ENCODE measurements at places on chromosomes 5 and 9. TPM values are rescaled to one million over a fixed set of nuclear protein-coding genes. Genes with fewer than 3 reads are reported as not detected.

Gene ZCCHC9
- 34.8 TPM for total RNA-seq

Gene TLR4
- 0.42 TPM for total RNA-seq

Gene SLC6A18
- not detected for total RNA-seq

Gene ACER2
- 2.6 TPM for total RNA-seq

Gene OGN
- total RNA-seq = not detected

Gene CDX1
- total RNA-seq = not detected

Gene LHX6
- total RNA-seq = not detected

Gene GLDC
- total RNA-seq = 1.4 TPM

Gene FOXD4L6
- not detected for total RNA-seq

Gene PPIC
- total RNA-seq = not detected

Gene F2R
- 23.7 TPM for total RNA-seq

Gene CATSPER3
- 0.52 TPM for total RNA-seq

Gene SLCO6A1
- total RNA-seq = not detected

Gene FAM170A
- total RNA-seq = not detected

DNA sequence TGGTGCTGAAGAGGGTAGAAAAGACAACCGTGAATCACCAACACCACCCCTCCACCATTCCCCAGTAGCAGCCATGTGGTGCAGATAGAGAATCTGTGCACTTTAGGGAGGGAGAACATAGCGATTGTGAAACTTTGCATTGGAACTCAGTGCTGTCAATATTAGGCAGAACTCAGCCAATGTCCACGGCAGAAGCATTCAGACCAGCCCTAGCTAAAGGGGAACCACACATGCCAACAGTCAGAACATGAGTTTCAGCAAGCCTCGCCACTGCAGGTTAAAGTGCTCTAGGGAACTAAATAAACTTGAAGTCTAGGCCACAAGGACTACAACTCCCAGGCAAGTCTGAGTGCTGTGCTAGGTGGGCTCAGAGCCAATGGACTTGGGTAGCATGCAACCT is 38.5 kb upstream of the DEPDC1B start:
- H3K4me1 ChIP-seq = no peaks in the 10 kb centered on the region
- H3K36me3 ChIP-seq = peaks cover 10% of the 10 kb centered on the region
- no peak overlapping the region for H3K27ac ChIP-seq
- no peak for DNase-seq
- no peak overlapping the region for H3K4me3 ChIP-seq

DNA sequence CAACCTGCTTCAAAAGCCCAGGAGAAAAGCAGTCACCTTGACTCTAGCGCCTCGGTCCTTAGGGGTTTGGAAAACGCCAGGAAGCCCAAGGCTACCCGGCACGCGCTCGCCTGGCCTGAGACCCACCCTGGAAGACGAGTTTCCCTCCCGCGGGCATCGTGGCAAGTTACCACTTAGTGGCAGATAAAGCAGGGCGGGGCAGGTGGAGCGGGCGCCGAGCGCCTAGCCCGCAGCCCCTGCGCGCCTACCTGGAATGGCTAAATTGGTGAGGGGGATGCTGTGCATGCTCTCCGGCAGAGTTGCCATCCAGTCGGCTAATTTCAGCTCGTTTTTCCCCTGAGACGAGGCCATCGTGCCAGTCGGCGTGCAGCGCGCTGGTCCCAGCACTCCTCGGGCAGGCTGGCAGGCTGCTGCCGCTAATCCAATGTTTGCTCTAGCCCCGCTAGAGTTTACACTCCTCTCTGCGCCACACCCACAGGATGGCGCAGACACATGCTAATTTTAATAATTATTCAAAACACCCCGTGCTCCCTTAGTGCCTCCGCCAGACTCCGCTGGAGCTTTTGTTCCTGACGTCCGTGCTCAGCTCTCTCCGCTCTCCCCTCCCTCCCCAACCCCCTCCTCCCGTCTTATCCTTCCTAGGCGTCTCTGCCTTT is at the start of gene PLCXD3:
Gene PLCXD3 (minus strand): TSS at position 426 of the 656 bp plus-strand sequence. CDS start 75 bp downstream, at position 351.
- peaks cover 22% of the 10 kb centered on the region for H3K27me3 ChIP-seq
- DNase-seq = no peak
- H3K4me1 ChIP-seq = no peaks in the 10 kb centered on the region

- no peak overlapping the region for H3K4me3 ChIP-seq
- no peaks in the 10 kb centered on the region for H3K27me3 ChIP-seq
- no peak overlapping the region for H3K27ac ChIP-seq
- H3K36me3 ChIP-seq = no peaks in the 10 kb centered on the region
- no peak for DNase-seq
Observed at GRCh38 chr5:156819967-156820581, 30.0 kb upstream of the PPP1R2B start.

DNA sequence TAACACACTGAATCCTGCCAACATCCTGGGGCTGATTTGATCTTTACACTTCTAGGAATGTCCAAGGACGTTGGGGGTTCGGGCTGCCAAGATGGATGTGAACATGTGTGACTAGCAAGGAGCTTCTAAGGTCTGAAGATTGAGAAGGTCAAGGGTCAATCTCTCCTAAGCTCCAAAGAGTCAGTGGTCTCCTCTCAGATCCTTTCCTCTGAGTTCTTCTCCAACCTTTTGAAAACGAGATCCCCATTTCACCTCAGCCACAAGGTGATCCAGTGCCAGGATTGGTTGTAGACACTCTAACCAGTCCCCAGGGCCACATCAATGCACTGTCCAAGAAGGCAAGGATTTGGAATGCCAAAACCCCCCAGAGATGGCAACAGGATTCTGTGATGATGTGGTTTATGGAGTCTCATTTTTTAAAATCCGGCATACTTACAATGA is 266.8 kb downstream of the NDUFS4 start:
- H3K36me3 ChIP-seq = no peaks in the 10 kb centered on the region
- no peaks in the 10 kb centered on the region for H3K4me1 ChIP-seq
- H3K4me3 ChIP-seq = no peak overlapping the region
- H3K27me3 ChIP-seq = peaks cover 2% of the 10 kb centered on the region

- DNase-seq = no peak
- no peaks in the 10 kb centered on the region for H3K27me3 ChIP-seq
- H3K4me3 ChIP-seq = no peak overlapping the region
- no peak overlapping the region for H3K27ac ChIP-seq
- no peaks in the 10 kb centered on the region for H3K36me3 ChIP-seq
- no peaks in the 10 kb centered on the region for H3K4me1 ChIP-seq
Observed at GRCh38 chr9:114787781-114788498, 17.9 kb downstream of the TNFSF15 start.

- no peaks in the 10 kb centered on the region for H3K36me3 ChIP-seq
- H3K27ac ChIP-seq = no peak overlapping the region
- H3K27me3 ChIP-seq = no peaks in the 10 kb centered on the region
- H3K4me3 ChIP-seq = no peak overlapping the region
- H3K4me1 ChIP-seq = no peaks in the 10 kb centered on the region
Observed at GRCh38 chr5:123756318-123756665, 244.3 kb downstream of the CSNK1G3 start.

GRCh38 chr5:80921026-80921425 is 39.1 kb upstream of the RASGRF2 start:
- H3K4me1 ChIP-seq = no peaks in the 10 kb centered on the region
- no peaks in the 10 kb centered on the region for H3K36me3 ChIP-seq
- peaks cover 8% of the 10 kb centered on the region for H3K27me3 ChIP-seq

GRCh38 chr5:756865-757345 is 27.6 kb downstream of the ZDHHC11B start:
- DNase-seq = no peak
- H3K27me3 ChIP-seq = peaks cover 2% of the 10 kb centered on the region
- H3K36me3 ChIP-seq = no peaks in the 10 kb centered on the region
- H3K4me3 ChIP-seq = no peak overlapping the region
- no peak overlapping the region for H3K27ac ChIP-seq

- H3K36me3 ChIP-seq = no peaks in the 10 kb centered on the region
- DNase-seq = peak; percentile 28
- peaks cover 19% of the 10 kb centered on the region for H3K4me1 ChIP-seq
- no peak overlapping the region for H3K4me3 ChIP-seq
- H3K27me3 ChIP-seq = peaks cover 18% of the 10 kb centered on the region
Observed at GRCh38 chr5:132233081-132233480, 5.4 kb upstream of the P4HA2 start.

GRCh38 chr9:115627511-115627910 is 509.6 kb upstream of the TNC start:
- H3K27ac ChIP-seq = no peak overlapping the region
- H3K4me1 ChIP-seq = no peaks in the 10 kb centered on the region
- no peak for DNase-seq
- H3K27me3 ChIP-seq = no peaks in the 10 kb centered on the region

- no peaks in the 10 kb centered on the region for H3K4me1 ChIP-seq
- no peaks in the 10 kb centered on the region for H3K36me3 ChIP-seq
Observed at GRCh38 chr9:9905736-9906135, 707.1 kb downstream of the PTPRD start.

DNA sequence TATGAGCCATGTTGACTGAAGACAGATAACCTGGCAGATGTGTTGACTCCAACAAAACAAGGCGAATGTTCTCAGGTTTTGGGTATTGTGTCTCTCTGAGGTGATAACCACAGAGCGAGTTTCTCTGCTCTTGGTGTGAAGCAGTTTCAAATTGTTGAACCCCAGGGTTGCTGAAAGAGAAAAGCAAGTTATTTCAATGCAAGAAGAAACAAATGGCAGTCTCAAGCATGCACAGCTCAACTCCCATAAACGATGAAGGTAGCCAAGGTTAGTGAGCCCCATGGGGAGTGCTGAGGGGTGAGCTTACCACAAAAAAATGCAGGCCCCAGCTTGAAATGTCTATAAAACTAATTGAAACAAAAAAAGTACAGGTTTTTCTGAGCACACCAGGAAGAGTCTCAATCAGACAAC is 220.8 kb upstream of the DAPK1 start:
- H3K27me3 ChIP-seq = peaks cover 32% of the 10 kb centered on the region
- H3K4me3 ChIP-seq = peak overlapping the region; percentile 88
- H3K27ac ChIP-seq = peak overlapping the region; percentile 97
- H3K4me1 ChIP-seq = peaks cover 60% of the 10 kb centered on the region

- no peak for DNase-seq
- H3K27me3 ChIP-seq = peaks cover 9% of the 10 kb centered on the region
- no peak overlapping the region for H3K4me3 ChIP-seq
- no peaks in the 10 kb centered on the region for H3K4me1 ChIP-seq
- no peak overlapping the region for H3K27ac ChIP-seq
Observed at GRCh38 chr9:109190151-109190550, 23.1 kb upstream of the FRRS1L start.

DNA sequence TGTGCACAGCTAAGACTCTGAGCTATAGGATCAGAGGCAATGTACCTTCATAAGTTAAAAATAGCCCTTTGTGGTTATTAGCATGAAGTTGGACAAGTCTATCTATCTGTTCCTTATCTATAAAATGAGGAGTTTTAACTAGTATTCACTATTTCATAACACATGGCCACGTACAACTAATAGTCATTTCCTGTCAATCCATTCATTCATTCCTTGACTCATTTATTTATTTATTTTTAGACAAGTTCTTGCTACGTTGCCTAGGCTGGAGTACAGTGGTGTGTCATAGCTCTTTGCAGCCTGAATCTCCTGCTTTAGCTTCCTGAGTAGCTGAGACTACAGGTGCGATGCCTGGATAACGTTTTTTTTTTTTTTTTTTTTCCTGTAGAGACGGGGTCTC is 92.1 kb downstream of the NR3C1 start:
- peak overlapping the region; percentile 78 for H3K27ac ChIP-seq
- H3K27me3 ChIP-seq = no peaks in the 10 kb centered on the region
- no peak for DNase-seq
- peaks cover 48% of the 10 kb centered on the region for H3K36me3 ChIP-seq
- H3K4me3 ChIP-seq = peak overlapping the region; percentile 7

- H3K36me3 ChIP-seq = no peaks in the 10 kb centered on the region
- no peak for DNase-seq
- no peak overlapping the region for H3K27ac ChIP-seq
- H3K27me3 ChIP-seq = peaks cover 7% of the 10 kb centered on the region
- no peak overlapping the region for H3K4me3 ChIP-seq
Observed at GRCh38 chr5:10481241-10481935, 39.7 kb downstream of the ROPN1L start.

DNA sequence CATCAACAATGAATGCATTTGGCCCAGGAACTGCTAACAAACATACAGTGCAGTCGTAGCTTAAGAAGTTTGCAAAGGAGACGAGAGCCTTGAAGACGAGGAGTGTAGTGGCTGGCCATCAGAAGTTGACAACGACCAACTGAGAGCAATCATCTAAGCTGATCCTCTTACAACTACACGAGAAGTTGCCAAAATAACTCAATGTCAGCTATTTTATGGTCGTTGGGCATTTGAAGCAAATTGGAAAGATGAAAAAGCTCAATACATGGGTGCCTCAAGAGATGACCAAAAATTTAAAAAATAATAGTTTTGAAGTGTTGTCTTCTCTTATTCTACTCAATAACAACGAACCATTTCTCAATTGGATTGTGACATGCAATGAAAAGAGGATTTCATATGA is 757.7 kb upstream of the CHD1 start:
- no peak for DNase-seq
- H3K4me1 ChIP-seq = no peaks in the 10 kb centered on the region
- no peak overlapping the region for H3K4me3 ChIP-seq
- H3K36me3 ChIP-seq = no peaks in the 10 kb centered on the region
- H3K27ac ChIP-seq = no peak overlapping the region

DNA sequence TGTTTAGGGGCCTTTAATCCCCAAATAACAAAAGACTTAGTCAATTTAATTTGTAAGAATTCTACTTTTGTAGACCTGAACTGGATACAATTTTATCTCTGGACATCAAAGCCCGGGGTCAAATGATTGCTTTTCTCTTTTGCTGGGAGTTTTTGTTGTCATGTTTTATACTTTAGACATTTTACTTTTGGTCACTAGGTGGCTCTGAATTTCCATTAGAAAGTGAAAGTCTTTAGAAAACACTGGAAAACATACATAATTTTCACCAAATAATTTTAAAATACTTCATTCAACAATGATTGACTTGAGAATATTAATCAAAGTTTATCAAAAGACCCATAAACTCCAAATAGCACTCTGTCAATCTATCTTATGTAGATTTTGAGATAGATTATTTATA is 2.8 kb upstream of the PCA3 start:
- H3K27ac ChIP-seq = no peak overlapping the region
- no peak overlapping the region for H3K4me3 ChIP-seq

- no peak overlapping the region for H3K27ac ChIP-seq
- peaks cover 8% of the 10 kb centered on the region for H3K27me3 ChIP-seq
- no peak overlapping the region for H3K4me3 ChIP-seq
- no peaks in the 10 kb centered on the region for H3K4me1 ChIP-seq
- H3K36me3 ChIP-seq = no peaks in the 10 kb centered on the region
Observed at GRCh38 chr5:111401906-111402305, 110.4 kb downstream of the STARD4 start.

DNA sequence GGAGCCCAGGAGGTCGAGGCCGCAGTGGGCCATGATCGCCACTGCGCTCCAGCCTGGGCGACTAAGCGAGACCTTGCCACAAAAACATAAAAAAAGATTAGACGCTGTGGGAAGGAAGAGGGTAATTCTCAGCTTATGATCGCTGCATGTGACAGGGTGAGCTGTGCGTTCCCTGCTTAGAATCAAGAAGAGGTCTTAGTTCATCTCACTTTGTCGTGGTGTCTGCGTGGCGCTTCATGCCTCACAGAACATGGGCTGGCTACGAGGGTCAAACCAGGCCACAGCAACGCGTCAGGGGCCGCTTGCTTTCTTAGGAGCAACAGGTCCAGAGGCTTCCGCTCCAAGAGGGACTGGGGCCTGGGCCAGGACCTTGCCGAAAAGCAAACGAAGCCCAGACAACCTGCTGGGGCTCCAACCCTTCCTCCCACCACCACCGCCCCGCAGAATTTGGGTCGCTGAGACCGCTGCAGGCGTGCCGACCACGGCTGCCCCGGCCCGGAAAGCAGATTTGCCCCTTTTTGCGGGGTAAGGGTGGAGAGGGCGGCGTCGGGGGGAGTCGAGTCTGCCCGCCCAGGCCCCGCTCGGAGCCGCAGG is 10.0 kb upstream of the GRIN1 start:
- H3K27ac ChIP-seq = peak overlapping the region; percentile 81
- H3K36me3 ChIP-seq = no peaks in the 10 kb centered on the region
- peaks cover 25% of the 10 kb centered on the region for H3K4me1 ChIP-seq
- H3K4me3 ChIP-seq = peak overlapping the region; percentile 90

- H3K36me3 ChIP-seq = no peaks in the 10 kb centered on the region
- H3K4me3 ChIP-seq = no peak overlapping the region
- no peaks in the 10 kb centered on the region for H3K4me1 ChIP-seq
Observed at GRCh38 chr5:127985811-127986325, 97.7 kb upstream of the SLC12A2 start.
